ENCODE measurements at places on chromosomes 3 and 15. TPM values are rescaled to one million over a fixed set of nuclear protein-coding genes. Genes with fewer than 3 reads are reported as not detected.

DNA sequence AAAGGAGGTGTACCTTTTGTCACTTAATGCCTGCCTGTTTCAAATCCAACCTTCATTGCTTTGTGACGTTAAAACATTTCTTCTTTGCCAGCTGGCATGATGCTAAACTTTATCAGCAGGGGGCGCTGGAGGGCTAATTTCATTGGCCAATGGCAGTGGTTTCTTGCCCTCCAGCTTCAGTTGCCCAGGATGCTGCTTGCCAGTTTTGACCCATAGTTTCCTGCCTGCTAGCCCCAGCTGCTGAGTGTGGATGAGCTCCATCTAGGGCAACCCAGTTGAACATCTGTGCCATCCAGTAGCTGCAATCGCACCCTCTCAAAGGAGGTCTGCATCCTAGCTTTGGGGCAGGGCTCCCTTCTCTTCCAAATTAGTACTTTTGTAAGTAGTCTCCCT lies 22.1 kb downstream of the ACKR2 start:
- peak; percentile 57 for DNase-seq

- no peak for DNase-seq
These were observed 200.3 kb upstream of the PFN2 start for GRCh38 chr3:150170852-150171520.

- DNase-seq, result peak; percentile 27
These were observed 218.5 kb upstream of the RGMA start for GRCh38 chr15:93307513-93307912.

GRCh38 chr15:77069521-77070121 lies 1.3 kb downstream of the TSPAN3 start:
- no peak for DNase-seq

DNA sequence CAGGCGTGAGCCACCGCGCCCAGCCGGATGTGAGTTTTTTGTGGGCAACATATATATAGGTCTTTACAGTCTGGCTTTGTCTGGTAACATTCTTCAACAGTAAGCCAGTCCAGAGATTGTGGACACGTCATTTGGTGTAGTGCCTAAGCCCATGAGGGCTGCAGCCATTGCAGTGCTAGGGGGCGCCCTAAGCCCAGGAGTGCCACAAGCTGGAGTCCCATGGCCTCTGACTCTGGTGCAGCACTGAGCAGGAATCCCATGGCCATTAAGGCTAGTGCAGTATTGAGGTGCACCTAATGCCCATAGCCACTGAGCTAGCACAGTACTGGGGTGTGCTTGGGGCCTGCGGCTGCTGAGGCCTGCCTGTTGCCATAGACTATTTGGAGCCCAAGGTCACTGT lies 136.4 kb upstream of the NDN start:
- no peak for DNase-seq

DNA sequence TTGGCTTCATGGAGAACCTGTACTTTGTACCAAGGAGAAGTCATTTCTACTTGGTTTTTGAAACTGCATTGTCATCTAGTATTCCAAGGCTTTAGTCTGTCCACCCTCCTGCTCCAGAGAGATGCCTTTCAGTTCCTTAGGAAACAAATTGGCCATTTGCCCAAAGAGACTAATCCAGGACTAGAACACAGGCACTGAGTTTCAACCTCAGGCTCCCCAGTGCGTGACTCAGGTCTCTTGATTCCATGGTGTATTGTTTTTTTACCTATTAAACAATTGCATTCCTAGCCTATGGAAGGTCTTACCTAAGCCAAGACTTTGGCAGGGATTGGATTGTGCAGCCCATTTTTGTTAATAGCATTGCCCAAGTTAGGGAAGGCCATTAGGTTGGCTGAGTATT lies 214.8 kb upstream of the CTDSPL start:
- no peak for DNase-seq

DNA sequence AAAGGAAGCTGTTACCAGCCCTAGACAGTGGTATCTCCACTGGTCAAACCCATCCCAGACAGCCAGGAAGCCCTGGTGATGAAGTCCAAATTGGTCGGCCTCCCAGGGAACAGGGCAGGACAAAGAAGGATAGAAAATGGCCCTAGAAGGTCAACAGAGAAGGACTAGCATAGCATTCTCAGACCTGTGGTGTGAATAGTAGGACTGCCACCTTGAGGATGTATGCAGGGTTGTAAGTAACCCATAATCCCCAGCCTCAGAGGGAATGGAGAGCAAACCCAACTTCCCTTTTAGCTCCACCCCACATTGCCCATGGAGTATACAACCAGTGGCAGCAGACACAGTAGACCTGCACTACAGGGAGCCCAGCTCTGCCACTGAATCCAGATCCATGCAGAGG lies 68.6 kb upstream of the EIF1B start:
- no peak for DNase-seq

GRCh38 chr3:94011233-94011711 lies 17.1 kb downstream of the STX19 start:
- DNase-seq, result no peak

- no peak for DNase-seq
These were observed 112.0 kb upstream of the MCTP2 start for GRCh38 chr15:94119298-94119811.

- DNase-seq, result no peak
These were observed 43.7 kb downstream of the BTD start for GRCh38 chr3:15645246-15645645.

GRCh38 chr15:38904298-38904697 lies 339.7 kb upstream of the RASGRP1 start:
- DNase-seq, result no peak

GRCh38 chr3:122508135-122508914 lies 6.4 kb downstream of the KPNA1 start:
- DNase-seq, result no peak

- DNase-seq, result peak; percentile 77
These were observed 97.3 kb downstream of the NPAP1 start for GRCh38 chr15:24772686-24773373.

Gene CAV3
- polyA plus RNA-seq, result not detected

Gene CKMT1A
- 1.2 TPM for polyA plus RNA-seq

Gene EXD1
- polyA plus RNA-seq, result 0.02 TPM

Gene ATP10A
- not detected for polyA plus RNA-seq

Gene GRK7
- polyA plus RNA-seq, result 0.03 TPM

Measured in SK-N-SH (cell line).